ENCODE measurements at places on chromosomes 7 and 10. TPM values are rescaled to one million over a fixed set of nuclear protein-coding genes. Genes with fewer than 3 reads are reported as not detected.

The ECHDC3 gene
- 0.15 TPM for total RNA-seq

DNA sequence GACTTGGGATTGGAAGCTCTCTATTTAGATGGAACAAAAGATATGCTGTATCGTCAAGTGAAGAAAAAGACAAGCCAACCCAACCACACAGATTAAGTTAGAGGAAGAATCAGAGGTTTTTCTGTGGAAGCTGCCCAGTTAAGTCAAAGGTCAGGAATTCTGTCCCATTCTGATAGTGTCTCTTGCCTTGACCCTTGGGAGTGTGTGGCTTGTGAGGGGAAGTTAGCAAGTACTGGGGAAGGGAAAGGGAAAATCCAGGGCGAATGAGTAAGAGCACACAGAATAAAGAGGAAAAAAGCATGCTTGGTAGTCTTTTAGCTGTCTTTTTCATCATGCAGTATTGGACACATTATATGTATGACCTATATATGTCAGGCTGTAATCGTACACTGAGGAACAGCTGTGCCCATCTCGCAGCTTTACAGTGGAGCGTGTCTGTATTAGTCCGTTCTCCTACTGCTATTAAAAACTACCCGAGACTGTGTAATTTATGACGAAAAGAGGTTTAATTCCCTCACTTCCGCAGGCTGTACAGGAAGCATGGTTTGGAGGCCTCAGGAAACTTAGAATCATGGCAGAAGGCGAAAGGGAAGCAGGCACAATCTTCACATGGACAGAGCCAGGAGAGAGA lies 197.2 kb downstream of the GALNT17 start:
- no peak overlapping the region for H3K4me3 ChIP-seq
- no peaks in the 10 kb centered on the region for H3K36me3 ChIP-seq
- H3K4me1 ChIP-seq: no peaks in the 10 kb centered on the region

- peak overlapping the region; percentile 82 for H3K4me3 ChIP-seq
- no peaks in the 10 kb centered on the region for H3K36me3 ChIP-seq
- peaks cover 45% of the 10 kb centered on the region for H3K27me3 ChIP-seq
- peaks cover 7% of the 10 kb centered on the region for H3K4me1 ChIP-seq
Measured at GRCh38 chr10:101067356-101068083, 5.7 kb downstream of the KAZALD1 start.

DNA sequence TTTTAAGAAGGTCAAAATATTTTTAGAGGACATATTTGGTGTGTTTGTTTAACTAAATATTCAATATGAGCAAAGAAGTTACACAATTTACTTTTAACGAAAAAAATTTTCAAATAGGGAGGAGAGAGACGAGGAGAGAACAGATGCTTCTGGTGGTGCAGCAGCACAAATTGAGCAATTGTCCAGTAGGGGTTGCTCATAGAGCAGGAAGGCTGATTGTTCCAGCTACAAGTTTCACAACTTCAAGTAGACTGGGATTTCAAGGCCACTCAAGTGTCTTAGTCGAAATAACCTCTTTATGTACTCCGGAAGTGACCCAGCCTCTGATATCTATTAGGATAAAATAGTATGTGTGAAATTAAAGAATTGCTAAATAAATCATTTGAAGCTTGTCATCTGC lies 197.9 kb downstream of the HDAC9 start:
- H3K4me3 ChIP-seq: no peak overlapping the region
- no peaks in the 10 kb centered on the region for H3K4me1 ChIP-seq
- H3K27ac ChIP-seq: no peak overlapping the region
- no peak for DNase-seq
- H3K27me3 ChIP-seq: no peaks in the 10 kb centered on the region
- H3K36me3 ChIP-seq: no peaks in the 10 kb centered on the region

DNA sequence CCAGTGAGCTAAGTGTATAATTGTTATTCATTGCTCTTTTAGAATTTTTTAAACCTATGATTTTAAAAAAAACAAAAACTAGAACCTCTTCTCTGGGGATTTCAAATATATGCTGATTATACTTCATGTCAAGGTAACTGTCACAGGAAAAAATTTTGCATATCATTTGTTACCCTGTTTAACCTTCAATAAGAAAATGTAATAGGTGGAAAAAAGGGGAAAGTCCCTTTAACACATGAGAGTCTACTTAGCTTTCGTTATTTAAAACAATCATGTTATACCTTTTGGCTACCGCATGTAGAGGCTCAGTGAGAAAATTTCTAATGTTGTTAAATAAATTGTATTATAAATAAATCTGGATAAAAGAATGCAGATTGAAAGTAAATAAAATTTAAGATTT lies 190.1 kb upstream of the AKR1E2 start:
- no peak for DNase-seq
- H3K27ac ChIP-seq: no peak overlapping the region
- no peaks in the 10 kb centered on the region for H3K4me1 ChIP-seq
- no peaks in the 10 kb centered on the region for H3K36me3 ChIP-seq

- H3K4me1 ChIP-seq: no peaks in the 10 kb centered on the region
- no peak for DNase-seq
- no peaks in the 10 kb centered on the region for H3K36me3 ChIP-seq
- no peak overlapping the region for H3K27ac ChIP-seq
Measured at GRCh38 chr7:79489371-79489770, 35.9 kb upstream of the MAGI2 start.

All from activated T-helper 1 cell treated with anti-CD3 and anti-CD28 coated beads, Interleukin-12 subunit alpha, Interleukin-12 subunit beta, Interleukin-2, Interleukin-4 antibody, amounts not matched to agents 30 ng/mL and 10 ng/mL and 1 ng/mL, durations not matched to agents 14 hours and 24 hours and 36 hours (primary cell).